Activated T-helper 17 cell treated with anti-CD3 and anti-CD28 coated beads, Interleukin-2, amount 50 U/mL, for 72 hours (primary cell): ENCODE measurements at places on chromosomes 4 and X. TPM values are rescaled to one million over a fixed set of nuclear protein-coding genes. Genes with fewer than 3 reads are reported as not detected.

The ABCG2 gene
- 0.56 TPM for total RNA-seq

The GDI1 gene
- 120 TPM for total RNA-seq

The RNF128 gene
- total RNA-seq, result not detected

The GABRG1 gene
- total RNA-seq, result not detected

The SLIT2 gene
- not detected for total RNA-seq

The MAP3K15 gene
- total RNA-seq, result 7.1 TPM

The LONRF3 gene
- 3.7 TPM for total RNA-seq

The TBC1D8B gene
- total RNA-seq, result 1.5 TPM

The MAGEA12 gene
- not detected for total RNA-seq

The CTAG1B gene
- not detected for total RNA-seq

The GLRB gene
- total RNA-seq, result not detected

The H2BW2 gene
- total RNA-seq, result not detected

The CPZ gene
- total RNA-seq, result not detected

The GUF1 gene
- total RNA-seq, result 35.4 TPM

GRCh38 chr4:114941503-114941902, 171.9 kb downstream of the NDST4 start:
- ATAC-seq, result no peak

- ATAC-seq, result no peak
Measured at GRCh38 chr4:78749972-78750727, 26.0 kb upstream of the BMP2K start.

DNA sequence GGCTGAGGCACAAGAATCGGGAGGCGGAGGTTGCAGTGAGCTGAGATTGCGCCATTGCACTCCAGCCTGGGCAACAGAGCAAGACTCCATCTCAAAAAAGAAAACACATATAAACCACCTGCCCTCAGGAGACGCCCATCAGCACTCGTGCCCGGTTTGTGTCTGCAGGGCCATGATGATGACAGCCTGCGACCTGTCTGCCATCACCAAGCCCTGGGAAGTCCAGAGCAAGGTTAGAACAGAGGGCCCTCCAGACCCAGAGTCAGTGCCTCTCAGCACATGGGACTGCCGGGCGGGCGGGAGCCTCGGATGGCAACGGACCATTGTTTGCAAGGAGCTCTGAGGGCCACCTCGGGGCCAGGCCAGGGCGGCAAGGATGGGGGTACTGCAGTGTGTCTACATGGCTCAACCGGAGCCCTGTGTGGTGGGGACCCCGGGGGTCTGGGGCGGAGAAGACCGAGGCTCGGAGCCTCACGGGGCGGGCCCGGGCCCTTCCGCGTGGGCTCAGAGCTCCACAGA, 9.3 kb downstream of the ATP5ME start:
- no peak for ATAC-seq

DNA sequence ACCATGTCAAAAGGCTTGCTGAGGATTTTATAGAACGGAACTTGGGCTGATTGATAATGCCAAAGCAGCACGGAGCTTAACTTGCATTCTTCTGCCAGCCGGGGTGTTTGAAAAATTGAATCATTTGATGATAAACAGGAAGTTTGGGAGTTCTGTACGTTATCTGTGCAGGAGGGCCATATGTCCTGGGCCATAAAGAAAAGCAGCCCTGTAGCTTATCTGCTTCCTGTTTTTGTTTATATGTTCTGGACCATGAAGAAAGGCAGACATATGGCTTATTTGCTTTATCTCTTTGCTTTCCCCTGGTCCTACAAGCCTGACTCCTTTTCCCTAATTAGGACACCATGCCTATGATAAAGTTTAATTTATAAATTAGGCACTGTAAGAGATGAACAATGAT, 62.4 kb downstream of the HOPX start:
- ATAC-seq, result no peak

GRCh38 chr4:113741956-113742355, 19.6 kb downstream of the CAMK2D start:
- ATAC-seq, result no peak

- no peak for ATAC-seq
Measured at GRCh38 chrX:97691901-97692455, 808.3 kb downstream of the RPA4 start.

DNA sequence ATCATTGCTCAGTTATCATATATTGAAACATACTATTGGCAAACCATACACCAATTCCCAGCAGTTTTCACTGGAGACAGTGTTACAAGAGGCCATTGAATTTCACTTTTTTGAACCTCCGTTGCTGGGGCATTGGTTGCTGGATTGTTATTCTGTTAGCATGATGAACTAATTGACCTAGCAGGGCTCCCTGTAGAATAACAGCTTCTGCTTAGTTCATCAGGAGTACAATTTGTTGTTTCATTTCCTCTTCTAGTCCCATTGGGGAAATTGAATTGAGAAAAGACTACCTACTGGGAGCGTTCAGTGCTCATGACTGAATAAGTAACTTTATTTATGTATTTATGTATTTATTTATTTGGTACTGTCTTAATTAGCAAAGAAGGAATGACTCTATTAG, 151.6 kb downstream of the SLIT2 start:
- ATAC-seq, result no peak

GRCh38 chr4:124105212-124105611, 607.3 kb downstream of the ANKRD50 start:
- ATAC-seq, result no peak

DNA sequence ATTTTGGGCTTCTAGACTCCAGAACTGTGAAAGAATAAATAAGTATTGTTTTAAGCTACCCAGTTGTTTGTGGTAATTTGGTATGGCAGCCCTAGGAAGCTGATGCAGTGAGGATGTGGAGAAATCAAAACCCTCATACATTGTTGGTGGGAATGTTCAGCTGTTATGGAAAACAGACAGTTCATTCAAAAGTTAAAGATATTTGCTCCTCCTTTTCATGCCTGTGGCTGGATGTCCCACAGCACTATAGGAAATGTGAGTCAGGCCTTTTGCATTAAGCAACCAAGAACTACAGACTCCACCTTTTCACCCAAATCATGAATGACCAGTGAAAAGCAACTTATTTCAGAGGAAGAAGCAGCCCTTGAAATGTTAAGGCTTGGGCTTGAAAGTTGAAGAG, 6.7 kb downstream of the BBS12 start:
- no peak for ATAC-seq

- no peak for ATAC-seq
Measured at GRCh38 chr4:149891426-149891825, 75.8 kb upstream of the IQCM start.

DNA sequence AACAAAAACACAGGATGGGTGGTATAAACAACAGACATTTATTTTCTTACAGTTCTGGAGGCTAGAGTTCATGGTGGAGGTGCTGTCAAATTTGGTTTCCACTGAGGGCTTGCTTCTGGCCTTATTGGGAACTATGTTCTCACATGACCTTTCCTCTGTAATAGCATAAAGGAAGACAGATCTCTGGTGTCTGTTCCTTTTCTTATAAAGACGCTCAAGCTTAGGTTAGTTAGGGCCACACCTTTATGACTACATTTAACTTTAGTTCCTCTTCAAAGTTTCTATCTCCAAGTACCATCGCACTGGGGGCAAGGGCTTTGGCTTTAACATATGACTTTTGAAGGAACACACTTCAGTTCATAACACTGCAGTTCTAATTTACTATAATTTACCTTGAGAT, 543.8 kb upstream of the CPEB2 start:
- ATAC-seq, result no peak

- ATAC-seq, result no peak
Measured at GRCh38 chr4:143407474-143407873, 70.8 kb downstream of the GAB1 start.

- no peak for ATAC-seq
Measured at GRCh38 chr4:125944966-125945365, 630.2 kb downstream of the FAT4 start.

DNA sequence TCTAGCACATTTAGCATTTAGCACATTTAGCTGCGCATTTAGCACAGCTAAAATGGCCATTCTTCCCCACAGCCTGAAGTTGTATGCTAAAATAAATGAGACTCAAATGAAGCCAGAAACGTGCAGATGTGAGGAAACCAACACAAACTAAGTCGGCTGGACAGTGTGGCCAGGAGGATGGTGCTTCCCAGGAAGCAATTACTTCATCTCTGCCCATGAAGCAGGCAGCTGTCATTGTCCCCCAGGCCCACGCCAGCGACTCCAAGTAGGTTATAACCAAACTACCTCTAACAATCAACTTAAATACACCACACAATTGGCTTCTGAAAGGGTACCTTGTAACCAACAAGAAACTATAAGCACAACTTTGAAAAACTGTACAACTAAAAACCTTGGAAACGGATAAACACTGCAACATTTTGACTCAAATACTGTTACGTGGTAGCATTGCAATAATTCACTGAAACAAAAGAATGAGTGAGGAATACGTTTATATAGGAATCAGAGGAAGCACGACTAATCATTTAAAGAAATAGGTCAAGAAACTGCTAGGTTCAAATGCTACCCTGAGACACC, 39.2 kb downstream of the AFAP1 start:
- ATAC-seq, result no peak

DNA sequence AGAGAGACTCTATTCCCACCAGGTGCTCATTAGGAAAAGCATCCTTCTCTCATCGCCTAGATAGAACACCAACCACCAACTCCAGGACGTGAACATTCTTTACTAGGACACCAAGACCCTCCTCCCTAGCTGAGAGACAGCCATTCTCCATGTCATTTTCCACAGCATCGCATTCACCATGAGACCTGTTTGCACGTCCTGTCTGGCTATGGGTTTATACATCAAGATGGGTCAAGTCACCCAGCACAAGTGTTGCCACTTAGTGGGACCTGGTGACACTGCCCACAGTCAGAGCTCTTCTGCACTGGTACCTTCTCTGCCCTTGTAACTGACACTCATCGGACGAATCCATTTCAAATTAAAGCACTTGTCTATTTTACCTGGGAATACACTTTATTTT, 17.5 kb downstream of the LRP2BP start:
- no peak for ATAC-seq

GRCh38 chr4:176741253-176741652, 51.5 kb downstream of the VEGFC start:
- no peak for ATAC-seq

GRCh38 chr4:75180217-75180616, 247.3 kb downstream of the PARM1 start:
- no peak for ATAC-seq

DNA sequence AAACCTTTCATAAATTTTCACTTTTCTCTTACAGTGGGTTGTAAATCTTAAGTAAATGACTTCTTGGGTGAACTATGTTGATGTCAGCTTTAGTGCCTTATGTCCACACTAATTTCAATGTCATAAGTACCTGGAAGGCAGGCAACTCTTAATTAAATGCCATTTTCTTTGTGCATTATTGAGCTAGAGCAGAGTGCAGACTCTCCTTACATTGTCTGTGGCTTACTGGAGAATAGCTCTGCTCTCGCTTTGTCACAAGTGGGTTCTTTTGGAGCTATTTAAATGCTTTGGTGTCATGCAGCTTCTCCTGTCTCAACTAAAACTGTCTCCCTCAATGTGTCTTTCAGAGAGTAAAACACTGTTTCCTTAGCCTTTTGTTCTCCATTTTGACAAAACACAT, 411.6 kb downstream of the STIM2 start:
- ATAC-seq, result no peak

DNA sequence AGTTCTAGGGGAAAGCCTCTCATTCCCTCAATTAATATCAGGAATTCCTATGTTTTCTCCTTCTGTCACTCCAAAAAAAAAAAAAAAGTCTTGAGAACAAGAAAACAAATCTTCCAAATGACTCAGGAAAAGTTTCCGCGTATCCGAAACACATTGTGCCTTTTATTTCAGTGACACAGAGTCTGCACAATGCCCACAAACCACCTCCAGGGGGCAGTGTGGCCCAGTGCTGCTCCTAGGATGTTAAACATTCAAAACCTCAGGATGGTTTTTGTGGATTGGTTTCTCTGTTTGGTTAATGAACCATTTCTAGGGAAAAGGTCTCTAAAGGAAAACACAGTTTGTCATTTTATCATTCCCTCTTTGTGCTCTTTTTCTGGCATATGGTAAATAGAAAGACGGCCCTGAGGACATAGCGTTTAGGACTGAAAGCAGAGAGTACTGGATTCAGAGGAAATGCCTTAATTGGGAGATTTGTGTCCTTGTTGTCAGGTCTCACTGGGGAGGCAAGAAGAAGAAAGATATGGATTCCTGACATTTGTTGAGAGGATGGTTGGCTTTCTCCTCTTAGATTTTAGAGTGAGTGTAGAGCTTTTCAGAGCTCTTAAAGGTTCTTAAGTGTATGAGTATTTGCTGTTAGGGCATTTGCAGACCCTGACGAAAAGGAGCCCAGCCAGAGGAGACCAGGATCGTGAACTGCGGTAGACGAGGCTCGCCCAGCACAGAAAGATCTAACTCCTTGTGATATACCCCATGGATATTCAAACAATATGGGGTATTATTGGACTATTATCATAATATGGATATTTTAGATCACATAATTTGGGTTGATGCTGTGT, 65.7 kb upstream of the MAP9 start:
- ATAC-seq, result peak; percentile 64

DNA sequence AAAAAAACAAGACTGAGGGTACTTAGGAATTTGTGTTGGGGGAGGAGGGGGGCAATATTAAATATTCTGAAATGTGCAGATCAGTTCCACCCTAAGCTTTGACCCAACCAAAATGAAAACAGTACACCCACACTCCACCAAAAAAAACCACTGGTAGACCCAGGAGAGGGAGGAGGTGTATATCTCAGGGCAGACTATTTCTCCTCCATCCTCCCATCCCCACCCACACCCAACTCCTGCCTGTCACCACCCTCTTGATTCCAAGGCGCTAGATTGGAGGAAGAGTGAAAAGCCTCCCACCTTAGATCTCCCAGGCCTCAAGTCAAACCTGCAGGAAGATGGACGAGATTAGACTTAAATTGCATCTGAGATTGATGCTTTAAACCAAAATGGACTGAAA, 76.6 kb upstream of the SRD5A3 start:
- no peak for ATAC-seq

DNA sequence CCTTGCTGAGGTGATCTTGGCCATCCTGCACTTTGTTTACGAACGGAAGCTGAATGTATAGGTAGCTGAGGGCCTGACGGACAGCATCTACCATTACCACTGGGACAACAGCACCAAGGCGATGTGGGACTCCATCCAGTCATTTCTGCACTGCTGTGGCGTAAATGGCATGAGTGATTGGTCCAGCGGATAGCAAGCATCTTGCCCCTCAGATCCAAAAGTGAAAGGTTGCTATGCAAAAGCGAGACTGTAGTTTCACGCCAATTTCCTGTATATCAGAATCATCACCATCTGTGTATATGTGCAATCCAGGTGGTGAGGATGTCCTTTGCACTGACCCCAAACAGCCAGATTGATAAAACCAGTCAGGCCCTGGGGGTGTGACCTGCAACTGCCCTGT, 4.2 kb upstream of the PYURF start:
- no peak for ATAC-seq

GRCh38 chrX:24186483-24186882, 37.0 kb downstream of the ZFX start:
- ATAC-seq, result no peak
